ENCODE measurements at places on chromosomes 11 and 22. TPM values are rescaled to one million over a fixed set of nuclear protein-coding genes. Genes with fewer than 3 reads are reported as not detected.

DNA sequence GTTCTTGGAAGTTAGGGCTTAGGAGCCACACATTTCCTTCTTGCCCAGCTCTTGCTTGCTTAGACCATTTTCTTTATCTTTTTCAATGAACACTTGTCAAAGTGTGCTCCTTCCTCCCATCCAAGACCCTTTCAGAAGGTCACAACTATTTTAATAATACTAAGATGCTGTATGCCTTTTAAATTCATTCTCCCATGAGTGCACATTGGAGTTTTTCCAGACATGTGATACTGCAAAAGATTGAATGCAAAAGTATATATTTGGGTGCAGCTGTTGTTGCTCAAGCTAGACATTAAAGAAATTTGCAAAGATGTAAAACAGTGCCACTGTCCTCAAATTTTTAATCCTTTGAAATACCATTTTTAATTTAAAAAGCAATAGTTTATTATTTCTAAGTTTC, 69.3 kb upstream of the TNRC6B start:
- no peak for DNase-seq

DNA sequence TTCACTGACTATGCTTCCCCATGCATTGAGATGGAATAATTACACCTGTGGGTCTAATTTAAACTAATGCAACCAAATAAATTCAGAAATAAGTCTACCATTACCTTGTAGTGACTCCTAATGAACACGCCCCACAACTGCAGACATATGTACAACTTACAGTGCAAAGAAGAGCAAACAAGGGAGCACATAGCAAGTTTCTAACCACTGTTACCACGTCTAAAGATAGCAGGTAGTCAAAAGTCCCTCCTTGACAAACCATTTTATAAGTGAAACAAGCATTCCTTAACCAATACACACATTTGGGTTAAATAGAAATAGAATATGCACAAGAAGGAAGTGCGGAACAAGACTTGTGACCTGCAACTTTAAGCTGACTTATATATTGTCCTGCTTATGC, 20.6 kb downstream of the PHF21A start:
- no peak for DNase-seq

DNA sequence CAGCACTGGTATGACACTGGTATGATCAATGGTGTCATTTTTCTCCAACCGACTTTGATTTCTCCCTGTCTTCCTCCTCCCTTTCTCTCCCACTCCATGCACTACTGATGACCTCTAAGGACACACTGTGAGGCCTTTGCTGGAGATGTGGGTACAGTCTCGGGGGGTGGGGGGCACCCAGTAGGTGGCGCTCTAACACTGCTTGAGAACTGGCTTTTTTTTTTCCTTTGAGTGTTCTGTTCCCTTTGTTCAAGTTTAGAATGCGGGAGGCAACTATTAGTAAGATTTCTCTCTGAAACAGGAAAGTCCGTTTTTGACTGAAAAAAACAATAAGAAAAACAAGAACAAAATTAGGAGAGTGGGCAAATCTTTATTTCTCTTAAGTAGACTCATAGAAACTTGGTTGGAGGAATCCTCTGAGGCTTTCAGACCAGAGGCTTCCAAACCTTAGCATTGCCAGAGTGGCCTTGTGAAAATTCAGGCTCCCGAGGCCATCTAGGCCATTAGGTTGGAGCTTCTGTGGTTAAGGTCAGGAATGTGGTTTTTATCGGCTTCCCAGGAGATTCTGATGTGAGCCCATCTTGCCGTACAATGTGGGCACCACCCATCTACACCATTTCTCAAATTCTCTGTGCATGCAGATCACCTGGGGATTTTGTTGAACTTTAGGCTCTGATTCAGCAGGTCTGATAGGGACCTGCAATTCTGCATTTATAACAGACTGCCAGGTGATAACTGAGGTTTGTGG, 43.2 kb downstream of the PANX1 start:
- DNase-seq, result peak; percentile 61

DNA sequence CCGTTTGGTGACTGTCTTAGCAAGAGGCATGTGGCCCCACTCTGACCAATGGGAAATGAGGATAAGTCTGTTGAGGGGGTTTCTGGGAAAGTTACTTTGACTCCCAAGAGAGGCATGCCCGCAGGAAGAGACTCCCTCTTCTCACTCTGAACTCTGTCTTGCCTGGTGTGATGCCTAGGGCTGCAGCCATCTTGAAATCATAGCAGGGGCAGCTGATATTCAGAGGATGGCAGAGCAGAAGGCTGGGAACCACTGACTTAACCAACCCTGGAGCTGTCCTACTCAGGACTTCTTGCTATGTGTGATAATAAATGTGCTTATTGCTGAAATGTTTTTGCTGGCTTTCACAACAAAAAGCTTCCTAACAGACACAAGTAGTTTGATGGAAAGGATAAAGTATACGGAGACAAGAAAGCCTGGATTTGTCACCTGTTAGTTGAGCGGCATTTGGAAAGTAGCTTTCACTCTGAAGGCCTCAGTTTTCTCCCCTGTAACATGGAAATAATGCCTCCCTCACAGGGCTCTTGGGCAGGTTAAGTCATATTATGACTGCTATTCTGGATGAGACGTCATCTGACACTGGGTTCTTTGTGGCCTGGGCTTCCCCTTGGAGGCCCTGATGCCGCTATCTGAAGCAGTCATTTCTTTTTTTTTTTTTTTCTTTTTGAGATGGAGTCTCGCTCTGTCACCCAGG, 128.5 kb downstream of the CEP164 start:
- DNase-seq, result no peak

DNA sequence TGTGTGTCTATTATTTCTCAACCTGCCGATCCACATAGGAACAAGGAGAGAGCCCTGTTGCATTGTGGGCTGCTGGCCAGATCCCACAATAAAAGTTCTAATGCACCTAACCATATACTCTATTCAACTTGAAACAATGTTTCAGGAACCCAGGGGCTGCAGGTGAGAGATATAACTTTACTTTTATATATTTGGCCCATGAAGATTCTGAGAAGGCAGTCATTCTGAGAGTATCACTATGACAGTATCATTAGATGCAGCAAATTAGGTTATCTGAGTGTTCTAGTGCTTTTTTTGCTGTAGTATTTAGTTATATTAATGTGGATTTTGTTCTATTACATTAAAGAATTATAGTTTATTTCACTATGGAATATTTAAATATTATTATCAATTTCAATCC, 655.1 kb upstream of the ARHGAP42 start:
- no peak for DNase-seq

DNA sequence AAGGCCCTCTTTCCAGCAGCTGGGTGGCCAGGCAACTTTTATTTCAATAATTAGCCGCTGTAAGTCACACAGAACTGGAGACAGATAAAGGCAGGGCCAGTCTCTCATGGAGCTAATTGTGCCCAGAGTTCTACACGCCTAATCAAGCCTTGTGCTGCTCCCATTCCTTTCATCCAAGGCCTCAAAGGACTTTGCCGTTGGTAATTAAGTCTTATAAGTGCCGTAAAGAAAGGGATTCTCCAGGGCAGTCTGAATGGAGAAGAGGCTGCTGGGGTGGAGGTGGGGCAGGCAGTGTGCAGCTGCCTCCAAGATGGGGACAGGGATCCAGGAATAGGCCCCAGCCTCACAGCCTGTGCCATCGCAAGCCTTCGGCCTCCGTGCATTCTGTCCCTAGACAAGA, 357.9 kb downstream of the TENM4 start:
- no peak for DNase-seq

DNA sequence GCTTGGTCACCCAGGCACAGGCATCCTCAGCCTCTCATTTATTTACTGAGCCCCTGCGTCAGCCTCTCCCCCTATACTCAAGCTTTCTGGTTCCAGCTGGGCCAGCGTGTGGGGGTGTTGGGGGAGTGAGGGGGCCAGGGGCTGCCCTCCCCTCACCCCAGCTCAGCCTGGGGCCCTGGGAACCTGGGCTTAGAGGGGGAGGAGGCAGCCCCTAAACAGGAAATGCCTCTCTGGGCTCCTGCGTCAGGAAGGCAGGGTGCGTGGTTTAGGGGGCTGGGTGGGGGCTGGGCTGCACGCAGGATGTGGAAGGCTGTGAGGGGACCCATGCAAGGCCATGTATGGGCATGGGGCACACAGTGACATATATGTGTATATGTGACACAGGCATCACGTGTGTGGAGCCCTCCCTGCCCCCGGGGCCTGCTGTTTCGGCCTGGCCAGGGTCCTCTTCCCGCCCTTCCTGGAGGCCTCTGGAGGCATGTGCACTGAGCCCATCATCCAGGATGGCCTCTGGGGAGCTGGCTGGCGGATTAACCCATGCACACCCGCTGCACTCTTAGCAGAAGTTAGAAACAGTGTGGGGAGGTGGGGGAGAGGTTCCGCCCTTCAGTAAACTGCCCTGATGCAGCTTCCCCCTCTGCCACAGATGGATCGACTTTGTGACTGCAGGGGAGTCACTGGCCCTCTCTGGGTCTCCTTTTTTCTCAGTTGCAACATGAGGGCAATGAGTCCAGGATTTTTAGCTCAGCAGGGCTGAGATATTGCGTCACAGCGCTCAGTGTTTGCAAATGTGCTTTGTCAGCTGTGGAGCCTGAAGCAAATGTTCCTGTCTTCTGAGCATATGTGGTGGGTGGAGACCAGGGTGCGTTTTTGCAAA, 1.1 kb upstream of the CD248 start:
- DNase-seq, result peak; percentile 70

DNA sequence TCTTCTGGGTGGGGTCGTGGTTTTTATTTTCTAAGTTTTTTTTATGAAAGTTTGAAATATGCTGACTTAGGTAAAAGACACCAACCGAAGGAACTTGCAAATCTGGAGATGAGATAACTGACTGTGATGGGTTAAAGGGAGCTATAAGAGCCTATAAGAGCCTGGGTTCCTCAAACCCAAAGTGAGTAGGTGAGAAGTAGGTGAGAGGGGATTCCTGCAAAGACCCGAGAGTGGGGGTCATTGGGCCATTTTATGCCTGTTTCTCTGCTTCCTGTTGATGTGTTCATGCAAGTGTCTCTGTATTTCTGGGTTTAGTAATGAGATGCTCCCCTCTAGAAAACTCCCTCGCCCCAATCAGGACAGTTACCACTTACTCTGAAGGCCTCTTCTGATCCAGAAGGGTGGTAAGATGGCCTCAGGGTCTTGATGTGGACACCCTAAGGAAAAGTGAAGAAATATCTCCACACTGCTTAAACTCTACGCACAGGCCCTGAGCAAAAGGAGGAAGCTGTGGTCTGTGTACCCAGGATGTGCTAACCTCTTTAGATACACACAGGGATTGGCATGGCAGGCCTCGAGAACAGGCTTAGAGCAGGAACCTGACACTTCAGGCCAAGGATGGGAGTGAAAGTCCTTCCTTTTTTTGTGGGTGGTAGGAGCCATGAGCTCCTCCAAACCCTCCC, 1.8 kb downstream of the FLI1 start:
- DNase-seq, result peak; percentile 31

DNA sequence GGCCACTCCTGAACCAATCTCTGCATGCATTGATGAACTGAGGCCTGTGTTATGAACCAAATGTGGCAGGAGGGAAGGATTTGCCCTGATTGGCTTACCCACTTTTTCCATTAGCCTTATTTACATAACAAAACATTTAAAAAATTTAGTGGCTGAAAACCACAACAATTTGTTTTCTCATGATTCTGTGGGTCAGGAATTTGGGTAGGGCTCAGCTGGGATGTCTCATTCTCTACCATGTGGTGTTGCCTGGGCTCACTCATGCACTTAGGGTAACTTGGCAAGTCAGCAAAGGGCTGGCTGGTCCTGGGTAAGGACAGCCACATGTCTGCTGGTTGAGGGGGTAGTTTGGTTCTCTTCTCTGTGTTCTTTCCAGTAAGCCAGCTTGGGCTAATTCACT, 35.1 kb upstream of the CYP2R1 start:
- DNase-seq, result no peak

DNA sequence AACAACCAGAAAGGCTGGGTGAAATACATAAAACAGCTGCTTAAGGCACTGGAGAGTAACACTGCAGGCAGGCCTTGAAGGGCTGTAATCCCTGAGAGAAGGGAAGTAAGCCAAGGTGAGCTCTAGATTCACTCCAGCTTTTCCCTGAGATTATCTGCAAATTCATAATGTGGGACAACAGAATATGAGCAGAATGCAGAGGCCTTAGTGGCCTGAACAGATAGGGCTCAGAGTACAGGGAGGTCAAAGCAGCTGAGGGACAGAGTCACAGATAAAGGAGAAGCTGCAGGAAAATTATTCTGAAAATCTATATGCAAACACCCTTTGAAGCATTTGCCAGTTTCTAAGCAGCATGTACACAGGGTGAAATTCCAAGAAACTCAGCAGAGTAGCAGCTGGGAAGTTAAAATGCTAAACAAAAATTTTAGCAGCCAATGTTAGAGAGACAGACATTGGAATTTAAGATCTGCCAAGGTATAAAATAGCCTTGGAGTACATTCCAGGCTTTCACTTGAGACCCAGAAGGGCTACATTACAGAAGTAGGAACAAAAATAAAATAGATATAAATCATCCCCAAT, 48.1 kb upstream of the CWF19L2 start:
- DNase-seq, result no peak

- DNase-seq, result no peak
Measured at GRCh38 chr22:31289344-31289743, 2.9 kb downstream of the PIK3IP1 start.

DNA sequence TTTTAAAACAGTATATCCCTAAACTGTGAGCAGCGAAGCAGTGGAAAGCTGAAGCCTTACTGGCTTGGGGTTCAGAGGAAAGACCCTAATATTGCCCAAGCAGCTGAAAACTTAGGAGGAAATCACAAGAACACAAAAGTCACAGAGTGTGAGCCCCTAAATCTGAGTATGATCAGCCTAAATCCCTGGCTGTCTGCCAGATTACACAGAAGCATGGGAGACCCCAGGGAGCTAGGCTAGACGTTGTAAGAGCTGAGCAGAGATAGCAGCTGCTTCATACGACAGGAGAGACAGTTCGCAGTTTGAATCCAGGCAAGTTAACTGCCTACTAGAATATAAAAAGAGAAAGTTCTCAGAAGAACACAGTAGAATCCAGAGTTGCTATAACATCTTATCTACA, 81.2 kb downstream of the PACS1 start:
- DNase-seq, result no peak

- DNase-seq, result no peak
Measured at GRCh38 chr11:86983021-86983488, 27.9 kb upstream of the FZD4 start.

- DNase-seq, result no peak
Measured at GRCh38 chr11:115194802-115195110, 309.5 kb downstream of the CADM1 start.

GRCh38 chr11:123174196-123175183, 20.6 kb downstream of the CLMP start:
- peak; percentile 44 for DNase-seq

GRCh38 chr11:102332611-102332994, 14.4 kb upstream of the BIRC2 start:
- DNase-seq, result no peak

DNA sequence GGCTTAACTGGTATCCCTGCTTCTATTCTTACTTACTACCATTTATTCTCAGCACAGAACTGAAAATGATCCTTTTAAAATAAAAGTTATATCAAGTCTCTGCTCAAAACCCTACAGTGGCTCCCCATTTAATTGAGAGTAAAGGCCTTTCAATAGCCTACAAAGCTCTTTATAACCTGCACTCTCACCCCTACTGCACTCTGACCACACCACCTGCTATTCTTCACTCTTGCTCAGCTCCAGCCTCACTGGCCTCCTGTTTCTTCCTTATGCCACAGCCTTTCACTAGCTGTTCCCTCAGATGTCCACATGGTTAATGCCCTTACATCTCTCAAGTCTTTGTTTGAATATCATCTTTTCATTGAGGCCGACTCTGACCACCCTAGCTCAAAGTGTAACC, 40.9 kb upstream of the PPP2R1B start:
- DNase-seq, result no peak

OR5M8 gene
- not detected for total RNA-seq

OVOL1 gene
- not detected for total RNA-seq

SCGB1D1 gene
- total RNA-seq, result not detected

CCDC82 gene
- 14.1 TPM for total RNA-seq

PLAAT3 gene
- total RNA-seq, result 149 TPM

MPEG1 gene
- total RNA-seq, result 13.6 TPM

TRMT2A gene
- 28.5 TPM for total RNA-seq

GRK2 gene
- 56.8 TPM for total RNA-seq

PLEKHB1 gene
- total RNA-seq, result 6.1 TPM

All from left ventricle myocardium superior (tissue), 1 donor.